ENCODE measurements at places on chromosomes 7 and 10.
A peak's percentile ranks its signal among the peaks of the same experiment; 100 is the strongest.

GRCh38 chr10:120342115-120342714, 114.8 kb upstream of the PLPP4 start:
- no peak for DNase-seq

- no peak for DNase-seq
These were observed 35.8 kb upstream of the DIP2C start for GRCh38 chr10:725302-725701.

- DNase-seq: no peak
These were observed 336.5 kb upstream of the PRKCQ start for GRCh38 chr10:6916601-6917000.

DNA sequence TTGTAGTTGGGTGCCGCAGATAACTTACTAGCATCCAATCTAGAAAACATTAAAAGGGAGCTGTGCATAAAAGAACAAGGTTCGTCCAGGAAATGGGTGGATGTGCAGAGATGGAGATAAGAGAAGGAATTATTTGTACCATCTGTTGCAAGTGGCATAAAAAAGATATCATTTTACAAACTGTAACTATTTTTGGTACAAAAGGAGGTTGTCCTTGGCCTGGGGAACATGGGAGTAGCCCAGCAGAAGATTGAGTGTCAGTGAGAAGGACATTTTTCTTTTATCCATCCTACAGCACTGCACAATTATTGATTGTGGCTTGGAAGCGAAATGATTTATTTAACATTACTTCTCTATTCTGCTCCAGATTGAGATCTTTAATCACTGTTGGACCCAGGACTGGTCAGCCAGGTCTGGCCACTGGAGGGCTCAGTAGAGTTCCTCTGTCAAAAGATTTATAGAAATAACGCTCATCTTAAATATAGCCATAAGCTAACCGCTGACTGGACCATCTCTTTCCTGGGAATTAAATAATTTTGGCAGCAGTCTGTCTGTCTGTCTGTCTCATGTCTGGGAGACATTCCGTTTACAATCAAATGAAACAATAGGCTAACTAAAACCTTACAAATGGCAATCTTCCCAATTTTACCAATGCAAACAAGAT, 254.1 kb downstream of the KIAA1217 start:
- no peak for DNase-seq

GRCh38 chr10:17076626-17077345, 52.8 kb downstream of the CUBN start:
- no peak for DNase-seq

GRCh38 chr7:152637161-152637560, 38.8 kb downstream of the XRCC2 start:
- DNase-seq: no peak

DNA sequence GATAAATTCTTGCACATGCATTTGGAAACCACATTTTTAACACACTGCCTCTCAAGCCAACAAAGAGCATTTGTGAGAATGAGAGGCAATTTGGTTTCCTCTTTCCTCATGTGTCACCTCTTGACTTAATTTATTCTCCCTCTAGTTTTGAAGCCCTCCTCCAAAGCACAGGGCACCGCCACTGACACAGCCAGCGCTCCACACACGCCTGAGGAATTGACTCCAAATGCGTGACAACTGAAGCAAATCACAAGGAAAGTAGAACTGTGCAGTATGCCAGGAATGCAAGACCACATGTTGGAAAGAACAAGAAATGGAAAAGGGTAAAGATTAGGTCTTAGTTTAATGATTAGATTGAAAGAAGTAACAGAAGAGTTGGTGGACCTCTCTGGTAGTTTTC, 173.3 kb downstream of the LSM5 start:
- DNase-seq: no peak

DNA sequence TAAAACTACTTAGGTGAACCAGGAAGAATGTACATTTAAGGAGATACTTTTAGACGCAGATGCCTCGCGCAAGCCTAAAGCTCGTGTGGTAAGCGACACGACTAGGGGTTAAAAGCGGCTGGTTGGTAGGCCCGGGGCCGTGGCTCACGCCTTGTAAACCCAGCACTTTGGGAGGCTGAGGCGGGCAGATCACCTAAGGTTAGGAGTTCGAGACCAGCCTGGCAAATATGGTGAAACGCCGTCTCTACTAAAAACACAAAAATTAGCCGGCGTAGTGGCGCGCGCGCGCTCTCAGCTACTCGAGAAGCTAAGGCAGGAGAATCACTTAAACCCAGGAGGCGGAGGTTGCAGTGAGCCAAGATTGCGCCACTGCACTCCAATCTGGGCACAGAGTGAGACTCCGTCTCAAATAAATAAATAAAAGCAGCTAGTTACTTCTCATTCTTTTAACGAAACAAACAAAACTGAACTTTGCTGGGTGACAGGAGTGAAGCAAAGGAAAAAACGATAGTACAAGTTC, 879 bp downstream of the NUDT5 start:
- DNase-seq: peak; percentile 14

GRCh38 chr10:17882557-17882956, 69.2 kb upstream of the SLC39A12 start:
- DNase-seq: no peak

- no peak for DNase-seq
These were observed 2.2 kb upstream of the ATP6V1F start for GRCh38 chr7:128860158-128861073.

- DNase-seq: no peak
These were observed 2.2 kb downstream of the STN1 start for GRCh38 chr10:103915796-103916195.

- no peak for DNase-seq
These were observed 18.2 kb upstream of the ZNF862 start for GRCh38 chr7:149819961-149820340.

DNA sequence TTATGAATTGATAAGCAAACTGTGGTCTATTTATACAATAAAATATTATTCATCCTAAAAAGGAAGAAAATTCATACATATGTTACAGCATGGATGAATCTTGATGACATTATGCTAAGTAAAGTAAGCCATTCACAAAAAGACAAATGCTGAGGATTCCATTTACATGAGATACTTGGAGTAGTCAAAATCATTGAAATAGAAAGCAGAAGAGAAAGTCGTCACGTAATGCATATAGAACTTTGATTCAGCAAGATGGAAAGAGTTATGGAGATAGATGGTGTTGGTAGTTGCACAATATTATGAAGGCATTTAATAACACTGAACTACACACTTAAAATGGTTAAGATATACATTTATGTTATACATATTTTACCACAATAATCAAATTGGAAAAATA, 309.7 kb upstream of the KLF6 start:
- no peak for DNase-seq

- DNase-seq: no peak
These were observed 16.5 kb downstream of the SLK start for GRCh38 chr10:103983367-103983911.

DNA sequence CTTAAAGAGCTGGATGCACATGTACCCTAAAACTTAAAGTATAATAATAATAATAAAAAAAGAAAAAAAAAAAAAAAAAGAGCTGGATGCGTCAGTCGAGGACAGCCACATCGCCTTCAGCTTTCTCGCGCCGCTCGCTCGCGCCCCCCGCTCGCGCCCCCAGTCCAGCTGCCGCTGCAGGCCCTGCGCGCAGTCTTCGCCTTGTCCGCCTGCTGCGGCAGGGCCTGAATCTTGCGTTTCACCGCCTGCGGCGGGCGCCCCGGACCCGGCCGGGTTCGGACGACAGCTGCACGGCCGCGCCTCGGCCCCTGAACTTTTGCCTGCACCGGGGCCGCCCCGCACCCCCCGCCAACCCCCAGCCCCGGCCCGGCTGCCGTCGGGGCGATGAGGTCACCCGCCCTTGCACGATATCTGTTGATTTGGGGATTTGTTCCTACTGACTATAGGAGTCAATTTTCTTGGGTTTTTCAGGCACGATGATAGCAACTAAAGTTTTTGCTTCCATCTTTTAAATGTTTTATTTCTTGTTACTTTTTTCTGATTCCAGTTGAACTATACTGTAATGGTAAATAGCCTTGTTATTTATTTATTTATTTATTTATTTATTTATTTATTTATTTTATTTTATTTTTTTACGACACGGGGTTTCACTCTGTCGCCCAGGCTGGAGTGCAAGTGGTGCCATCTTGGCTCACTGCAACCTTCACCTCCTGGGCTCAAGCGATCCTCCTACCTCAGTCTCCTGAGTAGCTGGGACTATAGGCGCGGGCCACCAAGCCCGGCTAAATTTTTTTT, 33.5 kb upstream of the CPN1 start:
- no peak for DNase-seq

- DNase-seq: no peak
These were observed 208.8 kb downstream of the STK31 start for GRCh38 chr7:23918856-23919255.

- no peak for DNase-seq
These were observed 13.0 kb downstream of the OR9A2 start for GRCh38 chr7:143013893-143014292.

- DNase-seq: no peak
These were observed 110.4 kb downstream of the TCF7L2 start for GRCh38 chr10:113060201-113061053.

- DNase-seq: no peak
These were observed 396 bp downstream of the GRM8 start for GRCh38 chr7:127252377-127252713.

DNA sequence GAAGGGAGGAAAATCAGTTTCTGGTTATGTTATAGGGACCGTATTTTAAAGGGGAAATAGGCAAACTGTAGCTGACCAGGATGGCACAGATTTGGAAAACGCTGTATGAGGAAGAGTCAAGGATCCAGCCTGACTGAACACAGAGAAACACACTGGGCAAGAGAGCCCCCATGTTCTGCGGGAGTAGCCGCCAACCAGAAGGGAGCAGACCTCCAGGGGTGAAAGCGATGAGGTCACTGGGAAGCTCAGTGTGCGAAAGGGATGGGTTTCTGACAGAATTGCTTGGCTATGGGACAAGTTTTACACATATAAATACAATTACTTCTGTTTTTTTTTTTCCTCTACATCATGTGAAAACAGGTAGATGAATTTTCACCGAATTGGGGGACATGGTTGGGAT, 291.6 kb upstream of the PODXL start:
- no peak for DNase-seq

- DNase-seq: no peak
These were observed 30.1 kb upstream of the RBM20 start for GRCh38 chr10:110613996-110614495.

GRCh38 chr7:158645842-158646241, 58.2 kb upstream of the PTPRN2 start:
- no peak for DNase-seq
